Endothelial cell (in vitro differentiated cells): ENCODE measurements at places on chromosomes 16 and 17. TPM values are rescaled to one million over a fixed set of nuclear protein-coding genes. Genes with fewer than 3 reads are reported as not detected.

Gene NPW
- total RNA-seq, result 0.82 TPM

Gene SCN4A
- total RNA-seq, result 0.95 TPM

Gene SNX20
- total RNA-seq, result not detected

Gene ITPRIPL2
- total RNA-seq, result 65.1 TPM

GRCh38 chr17:57006040-57006439 lies 28.1 kb downstream of the SCPEP1 start:
- no peaks in the 10 kb centered on the region for H3K36me3 ChIP-seq
- peaks cover 5% of the 10 kb centered on the region for H3K4me1 ChIP-seq
- H3K27ac ChIP-seq, result no peak overlapping the region
- DNase-seq, result no peak
- no peak overlapping the region for H3K4me3 ChIP-seq

DNA sequence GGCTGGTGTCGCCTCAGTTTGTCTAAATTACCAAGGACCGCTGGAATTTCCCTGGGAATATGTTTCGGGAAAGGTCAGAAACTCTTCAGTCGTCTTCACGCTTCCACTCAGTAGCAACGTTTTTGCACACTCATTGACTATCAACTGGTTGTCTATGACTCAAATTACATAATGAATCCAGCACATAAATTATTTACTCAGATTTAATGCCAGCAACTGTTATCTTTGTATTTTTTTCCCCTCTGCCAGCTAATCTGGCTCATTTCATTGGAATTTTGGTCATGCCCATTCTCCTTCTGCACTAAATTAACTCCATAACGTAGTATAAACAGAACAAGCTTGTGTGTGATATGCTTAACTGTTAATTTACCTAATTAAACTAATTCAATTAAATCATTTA lies 372.7 kb upstream of the ZFHX3 start:
- H3K27me3 ChIP-seq, result peaks cover 10% of the 10 kb centered on the region
- DNase-seq, result no peak
- H3K36me3 ChIP-seq, result no peaks in the 10 kb centered on the region
- no peak overlapping the region for H3K27ac ChIP-seq

GRCh38 chr16:54602666-54603065 lies 316.1 kb upstream of the IRX3 start:
- no peaks in the 10 kb centered on the region for H3K27me3 ChIP-seq
- DNase-seq, result no peak
- H3K4me3 ChIP-seq, result no peak overlapping the region
- H3K4me1 ChIP-seq, result no peaks in the 10 kb centered on the region
- no peak overlapping the region for H3K27ac ChIP-seq
- H3K36me3 ChIP-seq, result no peaks in the 10 kb centered on the region

- DNase-seq, result no peak
- peaks cover 50% of the 10 kb centered on the region for H3K4me1 ChIP-seq
- H3K36me3 ChIP-seq, result peaks cover 52% of the 10 kb centered on the region
- peak overlapping the region; percentile 92 for H3K4me3 ChIP-seq
Observed at GRCh38 chr17:7313088-7313889, 1.9 kb downstream of the GPS2 start.

Gene CA10
- total RNA-seq, result not detected

- H3K4me1 ChIP-seq, result peaks cover 14% of the 10 kb centered on the region
- no peak for DNase-seq
- peak overlapping the region; percentile 92 for H3K4me3 ChIP-seq
- peaks cover 15% of the 10 kb centered on the region for H3K27me3 ChIP-seq
- peaks cover 34% of the 10 kb centered on the region for H3K36me3 ChIP-seq
Observed at GRCh38 chr16:30774367-30775130, 12.4 kb downstream of the RNF40 start.

Gene PIRT
- not detected for total RNA-seq

- no peaks in the 10 kb centered on the region for H3K4me1 ChIP-seq
- no peak overlapping the region for H3K27ac ChIP-seq
- H3K4me3 ChIP-seq, result no peak overlapping the region
- no peak for DNase-seq
- H3K27me3 ChIP-seq, result no peaks in the 10 kb centered on the region
Observed at GRCh38 chr17:49146620-49147306, 14.2 kb downstream of the B4GALNT2 start.

Gene PHKB
- 125 TPM for total RNA-seq

- peak overlapping the region; percentile 84 for H3K27ac ChIP-seq
- peaks cover 26% of the 10 kb centered on the region for H3K4me1 ChIP-seq
Observed at GRCh38 chr17:75153780-75154194, 525 bp downstream of the JPT1 start.

- no peaks in the 10 kb centered on the region for H3K4me1 ChIP-seq
- no peak overlapping the region for H3K27ac ChIP-seq
- DNase-seq, result no peak
- no peaks in the 10 kb centered on the region for H3K36me3 ChIP-seq
Observed at GRCh38 chr17:41367426-41368075, 2.1 kb downstream of the KRT33B start.

DNA sequence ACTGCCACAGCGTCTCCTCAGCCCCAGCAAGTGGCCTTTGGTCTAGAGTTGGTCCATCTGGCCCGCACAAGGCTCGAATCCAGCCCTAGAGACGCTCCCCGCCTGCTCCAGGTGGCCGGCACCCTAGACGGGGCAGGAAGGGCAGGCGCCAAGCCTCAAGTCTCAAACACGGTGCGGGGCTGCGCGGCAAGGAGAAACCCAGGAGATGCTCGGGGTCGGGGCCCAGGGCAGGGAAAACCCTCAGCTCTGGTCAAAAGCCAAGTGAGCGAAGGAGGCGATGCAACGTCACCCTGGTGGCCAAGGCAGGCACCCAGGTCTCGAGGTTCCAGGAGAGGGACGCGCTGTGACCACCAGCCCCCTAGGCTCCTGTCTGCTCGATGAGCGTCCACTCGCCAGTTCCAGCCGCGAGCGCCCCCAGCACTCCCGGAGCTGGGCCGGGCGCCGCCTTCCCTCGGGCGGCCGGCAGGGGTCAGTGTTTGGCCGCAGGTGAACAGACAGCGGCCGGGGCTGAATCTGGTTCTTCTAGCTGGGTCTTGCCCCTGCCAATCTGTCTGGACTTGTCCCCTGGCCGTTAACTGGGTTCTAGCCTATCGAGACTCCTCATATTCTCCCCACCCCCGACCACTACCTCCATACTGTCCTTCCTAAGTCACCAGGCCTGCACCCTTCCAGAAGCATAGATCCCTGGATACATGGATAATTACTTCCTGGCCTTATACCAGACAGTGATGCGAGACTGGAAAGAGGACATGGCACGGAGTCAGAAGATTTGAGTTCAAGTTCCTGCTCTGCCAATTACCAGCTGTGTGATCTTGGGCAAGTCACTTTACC lies 44.0 kb downstream of the PRAC1 start:
- H3K27me3 ChIP-seq, result peaks cover 4% of the 10 kb centered on the region
- H3K4me1 ChIP-seq, result peaks cover 2% of the 10 kb centered on the region
- no peak overlapping the region for H3K4me3 ChIP-seq
- no peaks in the 10 kb centered on the region for H3K36me3 ChIP-seq
- H3K27ac ChIP-seq, result no peak overlapping the region

DNA sequence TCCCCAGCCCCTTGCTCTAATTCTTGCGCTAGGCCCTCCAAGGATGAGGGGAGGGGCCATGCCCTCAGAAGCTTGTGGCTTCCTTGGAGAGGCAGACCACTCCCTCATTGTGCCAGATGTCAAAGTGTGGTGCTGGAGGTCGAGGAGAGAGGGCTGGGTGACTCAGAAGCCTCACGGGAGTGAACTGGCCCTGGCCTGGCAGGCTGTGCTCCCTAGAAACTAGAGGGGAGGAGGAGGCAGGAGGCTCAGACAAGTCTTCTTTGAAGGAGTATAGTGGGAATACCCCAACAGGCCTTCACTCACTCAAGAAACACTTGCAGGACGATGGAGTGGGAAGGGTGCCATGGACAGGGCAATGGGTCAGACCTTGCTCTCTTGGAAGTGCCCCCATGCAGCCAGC lies 18.5 kb downstream of the ANKRD40 start:
- no peak overlapping the region for H3K27ac ChIP-seq
- peaks cover 3% of the 10 kb centered on the region for H3K27me3 ChIP-seq
- no peak overlapping the region for H3K4me3 ChIP-seq
- DNase-seq, result no peak
- H3K4me1 ChIP-seq, result peaks cover 7% of the 10 kb centered on the region
- peaks cover 4% of the 10 kb centered on the region for H3K36me3 ChIP-seq

Gene NLGN2
- total RNA-seq, result 54.8 TPM

GRCh38 chr16:17134586-17134985 lies 336.2 kb downstream of the XYLT1 start:
- H3K27ac ChIP-seq, result no peak overlapping the region
- no peak for DNase-seq
- H3K4me1 ChIP-seq, result peaks cover 9% of the 10 kb centered on the region

- H3K27me3 ChIP-seq, result peaks cover 6% of the 10 kb centered on the region
- peak overlapping the region; percentile 97 for H3K4me3 ChIP-seq
- H3K27ac ChIP-seq, result peak overlapping the region; percentile 90
- H3K4me1 ChIP-seq, result peaks cover 12% of the 10 kb centered on the region
- DNase-seq, result no peak
Observed at GRCh38 chr17:44502598-44503146, 534 bp downstream of the GPATCH8 start.

Gene NT5M
- 5.8 TPM for total RNA-seq

GRCh38 chr16:66538910-66539309 lies 11.0 kb downstream of the TK2 start:
- no peak for DNase-seq
- no peak overlapping the region for H3K4me3 ChIP-seq
- peaks cover 2% of the 10 kb centered on the region for H3K27me3 ChIP-seq
- H3K27ac ChIP-seq, result no peak overlapping the region

Gene KRT31
- total RNA-seq, result not detected
